ENCODE measurements at places on chromosomes 12 and 14.
A peak's percentile ranks its signal among the peaks of the same experiment; 100 is the strongest.

DNA sequence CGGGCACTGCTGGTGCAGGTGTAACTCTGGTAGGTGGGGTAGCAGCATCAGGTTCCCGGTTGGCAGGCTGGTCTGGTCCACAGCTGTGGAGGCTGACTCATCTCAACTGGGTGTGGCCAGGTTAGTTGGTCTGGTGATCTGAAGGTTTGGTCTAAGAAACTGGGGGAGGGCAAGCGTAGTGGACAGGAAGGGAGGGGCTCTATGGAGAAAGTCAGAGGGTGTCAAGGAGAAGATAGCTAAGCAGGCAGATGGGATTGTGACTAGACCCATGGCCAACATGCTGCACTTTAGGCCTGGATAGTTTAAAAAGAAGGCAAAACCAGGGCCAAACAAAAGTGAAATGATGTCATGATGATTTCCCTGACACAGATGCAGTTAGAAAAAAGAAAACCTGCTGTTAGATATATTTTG, 7.9 kb downstream of the TRIM9 start:
- no peak for DNase-seq

GRCh38 chr14:64467101-64467500, 1.8 kb downstream of the AKAP5 start:
- DNase-seq: no peak

- DNase-seq: no peak
Observed at GRCh38 chr12:2295941-2296461, 243.2 kb downstream of the CACNA1C start.

GRCh38 chr12:108317308-108318234, 21.5 kb downstream of the CMKLR1 start:
- DNase-seq: no peak

- no peak for DNase-seq
Observed at GRCh38 chr12:62963486-62964041, 28.6 kb upstream of the PPM1H start.

GRCh38 chr14:37037636-37038387, 134.6 kb downstream of the SLC25A21 start:
- no peak for DNase-seq

- DNase-seq: no peak
Observed at GRCh38 chr12:40947797-40948196, 240.3 kb upstream of the PDZRN4 start.

GRCh38 chr12:51687177-51687576, 96.1 kb downstream of the SCN8A start:
- no peak for DNase-seq

- DNase-seq: no peak
Observed at GRCh38 chr12:50822082-50822481, 20.6 kb upstream of the TMPRSS12 start.

GRCh38 chr12:25263594-25263993, 12.9 kb upstream of the KRAS start:
- no peak for DNase-seq

- DNase-seq: peak; percentile 68
Observed at GRCh38 chr12:120710031-120710804, at the start of gene UNC119B. Gene UNC119B (plus strand): TSS chr12:120710458. CDS start chr12:120710475, 17 bp downstream.

DNA sequence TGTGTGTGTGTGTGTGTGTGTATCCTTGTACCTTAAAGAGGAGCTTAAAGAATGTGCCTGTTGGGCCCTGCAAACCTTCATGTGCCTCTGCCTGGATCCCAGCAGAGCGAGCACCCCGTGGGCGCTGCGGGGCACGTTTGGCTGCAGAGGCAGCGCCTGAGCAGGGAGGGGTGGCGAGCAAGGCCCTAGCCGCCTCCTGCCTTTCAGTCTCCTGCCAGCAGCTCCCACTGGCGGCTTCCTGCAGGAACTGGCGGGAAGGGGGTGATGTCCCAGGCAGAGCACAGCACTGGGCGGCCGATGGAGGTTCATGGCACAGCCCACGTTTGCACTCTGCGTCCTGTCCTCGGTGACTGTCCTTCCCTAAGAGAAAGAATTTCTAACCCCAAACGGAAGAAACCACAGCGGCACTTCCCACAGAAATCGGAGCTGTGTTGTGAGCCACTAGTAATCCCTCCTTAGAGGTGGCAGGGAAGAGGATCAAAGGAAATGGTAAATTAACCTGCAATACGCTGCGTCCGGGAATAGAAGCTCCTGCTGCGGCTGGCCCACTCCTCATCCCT, 19.8 kb downstream of the ZBTB42 start:
- DNase-seq: no peak

DNA sequence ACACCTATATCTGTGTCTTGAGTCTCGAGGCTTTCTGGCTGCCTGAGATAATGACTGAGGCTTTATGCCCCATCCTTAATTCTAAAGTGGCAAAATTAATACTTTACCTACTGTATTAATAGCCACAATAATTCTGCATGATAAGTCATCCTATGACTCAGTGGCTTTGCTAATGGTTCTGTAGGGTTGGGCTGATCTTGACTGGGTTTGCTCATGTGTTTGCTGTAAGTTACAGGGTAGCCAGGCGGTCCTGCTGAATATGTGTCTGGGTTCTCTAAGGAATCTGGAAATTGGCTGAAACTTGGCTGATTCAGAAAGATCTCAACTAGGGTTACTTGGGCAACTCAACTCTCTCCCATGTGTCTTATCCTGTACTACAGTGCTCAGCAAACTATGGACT, 21.7 kb downstream of the MGST1 start:
- no peak for DNase-seq

DNA sequence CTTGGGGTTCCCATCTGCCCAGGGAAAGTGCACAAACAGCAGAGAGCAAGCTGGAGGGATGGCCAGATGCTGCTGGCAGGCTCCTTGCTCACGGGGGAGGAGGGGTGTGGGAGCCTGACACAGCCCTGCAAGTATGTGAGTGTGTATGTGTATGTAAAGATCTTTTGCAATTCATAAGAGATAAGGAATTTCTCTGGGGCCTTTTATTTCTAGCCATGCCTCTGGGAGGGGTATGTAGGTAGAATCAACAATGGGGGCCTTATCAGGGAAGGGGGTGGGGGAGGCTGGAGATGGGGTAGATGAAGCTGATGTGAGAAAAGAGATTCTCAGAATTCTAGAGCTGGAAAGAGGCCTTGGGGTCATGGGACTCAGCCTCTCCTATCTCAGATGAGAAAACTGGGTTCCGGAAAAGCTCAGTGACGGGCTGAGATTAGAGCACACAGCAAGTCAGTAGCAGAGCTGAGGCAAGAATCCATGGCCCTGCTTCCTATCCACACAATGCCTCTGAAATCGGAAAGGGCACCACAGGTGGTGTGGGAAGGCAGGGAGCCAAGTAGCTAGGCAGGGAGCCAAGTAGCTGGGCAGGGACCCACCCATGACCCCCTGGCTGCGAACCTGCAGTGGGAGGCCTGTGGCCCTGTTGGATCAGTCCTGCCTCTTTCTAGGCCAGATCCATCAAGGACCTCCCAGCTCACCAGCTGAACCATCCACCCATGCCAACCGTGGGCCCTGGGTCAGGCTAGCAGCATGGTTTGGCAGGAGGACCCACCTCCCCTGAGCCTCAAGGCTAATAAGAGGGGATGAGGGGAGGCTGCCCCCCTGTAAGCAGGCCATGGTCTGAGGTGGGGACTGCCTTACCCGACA, 54.7 kb downstream of the PLEKHG3 start:
- no peak for DNase-seq

GRCh38 chr12:129413295-129413694, 490.5 kb downstream of the TMEM132D start:
- DNase-seq: no peak

GRCh38 chr14:23171222-23171975, 12.1 kb downstream of the SLC7A8 start:
- DNase-seq: no peak
